ENCODE measurements at places on chromosomes 4 and X. TPM values are rescaled to one million over a fixed set of nuclear protein-coding genes. Genes with fewer than 3 reads are reported as not detected.

SATL1 gene
- not detected for total RNA-seq

ARSH gene
- not detected for total RNA-seq

TGIF2LX gene
- not detected for total RNA-seq

SMARCA5 gene
- total RNA-seq: 68.5 TPM

QDPR gene
- 56.5 TPM for total RNA-seq

AMOT gene
- total RNA-seq: 2.0 TPM

PPP1R2C gene
- total RNA-seq: not detected

HTATSF1 gene
- 40.4 TPM for total RNA-seq

HMX1 gene
- total RNA-seq: not detected

LCORL gene
- total RNA-seq: 7.1 TPM

GLRA3 gene
- not detected for total RNA-seq

GLA gene
- 56.3 TPM for total RNA-seq

MSX1 gene
- 0.14 TPM for total RNA-seq

C4orf46 gene
- total RNA-seq: 20.9 TPM

CD99 gene
- total RNA-seq: 112 TPM

SPATA18 gene
- total RNA-seq: not detected

MAGEA1 gene
- not detected for total RNA-seq

RGN gene
- not detected for total RNA-seq

RCHY1 gene
- total RNA-seq: 32.4 TPM

FAM13A gene
- 3.2 TPM for total RNA-seq

BEND2 gene
- total RNA-seq: not detected

ALB gene
- not detected for total RNA-seq

IQCM gene
- total RNA-seq: not detected

FAM47E gene
- total RNA-seq: not detected

SMIM10L2A gene
- total RNA-seq: 0.31 TPM

AP1S2 gene
- 29.4 TPM for total RNA-seq

NLRP2B gene
- total RNA-seq: not detected

FAM184B gene
- 0.04 TPM for total RNA-seq

MAOA gene
- total RNA-seq: 0.21 TPM
